Smooth muscle cell of the pulmonary artery (primary cell): ENCODE measurements at places on chromosomes 7 and 10. TPM values are rescaled to one million over a fixed set of nuclear protein-coding genes. Genes with fewer than 3 reads are reported as not detected.

Gene C10orf67
- 0.20 TPM in 1 of 2 replicates, not detected in the other for total RNA-seq

Gene MYO1G
- total RNA-seq: 0.07 TPM in 2 replicates

Gene RBM20
- 2.4 and 5.1 TPM in 2 replicates for total RNA-seq

Gene PWWP2B
- 7.8 and 18.1 TPM in 2 replicates for total RNA-seq

Gene VSTM2A
- total RNA-seq: not detected in 2 replicates

Gene SPDYE2
- total RNA-seq: not detected in 2 replicates

Gene SPAM1
- not detected in 2 replicates for total RNA-seq

Gene SPDYE11
- not detected in 2 replicates for total RNA-seq

Gene VWA2
- total RNA-seq: not detected in 2 replicates

Gene SEMA4G
- 2.2 and 3.0 TPM in 2 replicates for total RNA-seq

Gene OR6V1
- not detected in 2 replicates for total RNA-seq

Gene ADGRA1
- not detected in 2 replicates for total RNA-seq

Gene PPP1R17
- total RNA-seq: not detected in 2 replicates

Gene PVRIG
- total RNA-seq: not detected in 2 replicates

Gene LAMB1
- total RNA-seq: 749 and 814 TPM in 2 replicates

Gene COL26A1
- not detected in 2 replicates for total RNA-seq

Gene PRKCQ
- 0.03 TPM in 1 of 2 replicates, not detected in the other for total RNA-seq

Gene GIMAP6
- total RNA-seq: 0.13 and 0.46 TPM in 2 replicates

Gene TMEM254
- 8.7 and 9.5 TPM in 2 replicates for total RNA-seq

Gene POMZP3
- total RNA-seq: 1.5 and 3.5 TPM in 2 replicates

Gene SORCS1
- 0.20 TPM in 1 of 2 replicates, not detected in the other for total RNA-seq

Gene MCM10
- total RNA-seq: 2.0 and 2.5 TPM in 2 replicates

Gene UNC5B
- total RNA-seq: 38.6 and 84.2 TPM in 2 replicates

Gene MAT1A
- total RNA-seq: not detected in 2 replicates

Gene CYP2E1
- 0.20 and 0.86 TPM in 2 replicates for total RNA-seq

Gene GRM8
- 0.13 TPM in 1 of 2 replicates, not detected in the other for total RNA-seq

Gene ICA1
- total RNA-seq: 0.13 and 0.52 TPM in 2 replicates

Gene CNPY1
- not detected in 2 replicates for total RNA-seq

Gene UPP1
- total RNA-seq: 11.7 and 13.2 TPM in 2 replicates

Gene MMD2
- not detected in 2 replicates for total RNA-seq

Gene DMBT1
- total RNA-seq: 0.03 and 0.13 TPM in 2 replicates

Gene EIF3B
- 150 and 189 TPM in 2 replicates for total RNA-seq
